Glutamatergic neuron (in vitro differentiated cells): ENCODE measurements at places on chromosomes 2 and 18. TPM values are rescaled to one million over a fixed set of nuclear protein-coding genes. Genes with fewer than 3 reads are reported as not detected.
A peak's percentile ranks its signal among the peaks of the same experiment; 100 is the strongest.

GRCh38 chr2:205169464-205169863, 512.8 kb upstream of the NRP2 start:
- no peak for DNase-seq

DNA sequence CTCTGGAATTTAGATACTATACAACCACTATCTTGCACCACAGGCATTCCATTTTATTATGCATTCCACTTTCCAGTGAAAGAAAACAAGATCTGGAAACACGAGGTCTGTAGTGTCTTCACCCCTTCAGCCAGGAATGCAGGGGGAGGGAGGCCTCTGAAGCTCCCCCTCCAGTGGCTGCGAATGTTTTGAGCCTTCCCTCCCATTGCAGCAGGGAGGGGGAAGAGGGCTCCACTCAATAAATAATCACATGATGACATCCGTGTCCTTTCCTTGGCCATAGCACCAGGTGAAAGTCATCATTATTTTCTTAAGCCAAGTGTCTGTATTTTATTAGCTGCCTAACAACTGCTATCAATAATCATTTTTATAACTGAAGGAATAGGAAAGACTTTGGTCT, 38.6 kb downstream of the ALPK2 start:
- no peak for DNase-seq

GRCh38 chr2:233387667-233388528, 33.6 kb downstream of the DGKD start:
- DNase-seq, result no peak

DNA sequence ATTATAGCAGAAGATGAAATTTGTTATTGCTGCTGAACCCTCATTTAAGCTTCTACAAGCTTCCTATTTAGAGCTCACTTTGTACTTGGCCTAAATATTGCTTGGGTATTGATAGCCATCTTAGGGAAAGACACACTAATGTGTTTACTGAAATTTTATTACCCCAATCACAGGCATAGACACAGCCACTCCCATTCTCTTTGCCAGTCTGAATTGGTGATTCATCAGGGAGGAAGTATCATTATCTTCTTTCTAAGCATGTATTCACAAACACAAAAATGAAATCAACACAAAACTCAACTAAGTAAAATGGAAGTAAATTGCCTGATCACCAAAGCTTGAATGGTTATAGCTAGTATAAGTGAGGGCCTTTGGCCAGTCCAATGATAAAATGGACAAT, 666.3 kb downstream of the TSN start:
- DNase-seq, result no peak

DNA sequence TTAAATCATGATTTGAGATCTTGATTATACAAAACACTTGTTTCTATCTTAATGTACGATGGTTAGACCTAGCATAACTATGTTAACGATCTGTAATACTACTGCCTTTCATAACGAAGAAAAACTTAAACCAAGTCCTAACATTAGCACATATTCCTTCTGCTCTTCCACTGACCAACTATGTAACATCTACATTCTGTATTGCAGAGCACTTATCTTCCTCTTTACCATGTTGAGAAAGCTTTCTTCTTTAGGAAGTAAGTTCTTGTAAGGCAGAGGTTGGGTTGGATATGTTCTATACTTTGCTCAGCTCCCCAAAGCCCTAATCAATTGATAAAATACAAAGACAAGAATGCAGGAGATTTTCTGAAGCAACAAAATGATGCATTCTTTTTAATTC, 7.9 kb upstream of the ZNF407 start:
- no peak for DNase-seq

DNA sequence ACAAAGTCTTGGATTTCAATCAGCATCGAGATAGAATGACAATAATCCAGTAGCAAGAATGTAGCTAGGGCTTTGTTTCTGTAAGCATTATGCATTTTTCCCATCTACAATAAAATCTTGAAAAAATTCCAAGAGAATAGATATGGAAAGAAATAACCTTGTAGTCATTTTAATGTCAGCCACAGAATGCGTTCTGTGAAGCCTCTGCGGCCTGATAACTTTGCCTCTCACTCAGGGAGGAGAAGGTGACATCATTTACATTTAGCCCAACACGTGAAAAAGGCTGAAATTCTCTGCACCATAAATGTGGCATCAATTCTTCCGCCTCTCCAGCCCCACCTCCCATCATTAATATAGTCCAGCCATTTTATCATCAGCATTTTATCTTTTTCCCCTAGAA, 19.1 kb upstream of the DYNC1I2 start:
- no peak for DNase-seq

DNA sequence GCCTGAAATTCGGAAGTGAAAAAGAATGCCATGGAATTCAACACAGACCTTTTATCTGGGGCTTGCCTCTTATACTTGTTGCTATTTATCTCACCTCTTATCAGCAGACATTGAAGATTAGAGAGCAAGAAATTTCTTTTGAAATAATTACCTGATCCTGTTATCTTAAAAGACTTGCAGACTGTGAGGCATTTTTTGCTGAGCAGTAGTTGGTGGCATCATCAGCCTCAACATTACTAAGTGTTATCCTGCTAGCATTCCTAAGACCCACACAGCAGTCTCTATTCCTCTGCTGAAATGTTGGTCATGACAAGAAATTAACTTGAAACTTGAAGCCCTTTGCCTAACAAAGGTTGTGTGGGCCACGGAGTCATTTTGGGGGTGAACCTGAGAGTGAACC, 186.5 kb downstream of the TRIB2 start:
- no peak for DNase-seq

DNA sequence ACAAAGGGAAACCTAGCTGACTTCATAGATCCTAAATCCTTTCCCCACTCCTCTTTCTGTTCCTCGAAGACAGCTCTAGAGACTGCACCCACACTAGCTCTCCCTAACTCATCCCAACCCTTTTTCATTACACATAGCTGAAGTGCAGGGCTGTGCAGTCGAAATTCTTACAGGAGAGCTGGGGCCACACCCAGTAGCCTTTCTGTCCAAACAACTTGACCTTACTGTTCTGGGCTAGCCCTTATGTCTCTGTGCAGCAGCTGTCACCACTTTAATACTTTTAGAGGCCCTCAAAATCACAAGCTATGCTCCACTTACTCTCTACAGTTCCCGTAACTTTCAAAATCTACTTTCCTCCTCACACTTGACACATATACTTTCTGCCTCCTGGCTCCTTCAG, 666.1 kb upstream of the PKDCC start:
- no peak for DNase-seq

GRCh38 chr2:109352056-109352897, 223.3 kb downstream of the SH3RF3 start:
- DNase-seq, result no peak

- no peak for DNase-seq
These were observed 67.8 kb downstream of the TMEM18 start for GRCh38 chr2:609449-609848.

- DNase-seq, result no peak
These were observed 1407.4 kb downstream of the SUCLG1 start for GRCh38 chr2:83051538-83052170.

DNA sequence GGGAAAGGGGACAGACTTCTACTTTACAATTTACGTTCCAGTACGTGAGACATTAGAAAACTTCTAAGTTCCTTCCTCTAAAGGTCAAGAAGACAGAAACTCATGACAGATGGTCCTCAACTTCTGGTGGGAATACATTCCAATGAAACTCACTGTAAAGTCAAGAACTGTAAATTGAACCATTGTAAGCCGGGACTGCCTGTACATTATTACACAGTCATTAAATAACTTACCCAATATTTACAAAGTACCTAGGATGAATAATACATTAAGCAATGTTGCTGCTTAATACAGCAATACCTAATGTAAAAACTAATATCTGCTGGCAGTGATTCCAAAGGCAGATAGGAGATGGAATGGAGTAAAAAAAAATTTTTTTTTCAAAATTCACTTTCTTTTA, 51.9 kb downstream of the CDH2 start:
- no peak for DNase-seq

- no peak for DNase-seq
These were observed 1350.2 kb upstream of the FAM98A start for GRCh38 chr2:34949316-34949715.

- DNase-seq, result no peak
These were observed 247.6 kb upstream of the TNP1 start for GRCh38 chr2:217107480-217107879.

DNA sequence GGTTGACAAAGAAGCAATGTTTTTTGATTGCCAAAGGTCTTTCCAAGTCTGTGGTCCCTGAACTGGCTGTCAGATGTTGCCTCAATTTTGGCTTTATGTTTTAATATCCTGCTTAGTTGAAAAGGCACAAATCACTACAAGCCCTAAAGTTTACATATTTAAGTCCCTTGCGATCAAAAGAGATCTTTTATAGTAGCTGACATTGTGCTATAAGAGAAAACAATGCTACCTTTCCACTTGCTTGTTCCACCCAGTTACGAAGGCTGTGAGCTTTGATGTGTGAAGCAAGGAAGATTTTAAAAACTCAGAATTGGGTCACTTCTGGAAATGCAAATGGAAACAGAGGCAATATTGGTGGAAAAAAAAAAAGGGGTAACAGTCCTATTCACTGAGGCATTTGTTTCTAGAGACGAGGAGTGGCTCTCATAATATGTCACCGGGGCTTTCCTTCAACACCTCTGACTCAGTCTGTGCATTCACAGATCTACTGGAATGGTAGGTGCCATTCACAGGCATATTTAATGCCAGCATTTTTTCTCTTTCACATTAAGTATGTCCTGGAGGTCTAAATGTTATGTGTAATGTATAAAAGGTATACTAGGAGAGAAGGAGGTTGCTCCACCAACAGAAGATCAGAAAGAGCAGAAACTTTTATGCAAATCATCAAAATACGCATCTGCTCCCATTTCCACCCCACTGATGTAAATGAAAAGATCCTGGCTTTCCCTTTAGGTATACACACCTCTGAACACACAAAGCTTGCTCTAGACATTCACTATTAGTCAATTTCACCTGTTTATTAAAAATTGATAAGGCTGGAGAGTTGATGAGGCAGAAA, 91.8 kb downstream of the TGIF1 start:
- no peak for DNase-seq

DNA sequence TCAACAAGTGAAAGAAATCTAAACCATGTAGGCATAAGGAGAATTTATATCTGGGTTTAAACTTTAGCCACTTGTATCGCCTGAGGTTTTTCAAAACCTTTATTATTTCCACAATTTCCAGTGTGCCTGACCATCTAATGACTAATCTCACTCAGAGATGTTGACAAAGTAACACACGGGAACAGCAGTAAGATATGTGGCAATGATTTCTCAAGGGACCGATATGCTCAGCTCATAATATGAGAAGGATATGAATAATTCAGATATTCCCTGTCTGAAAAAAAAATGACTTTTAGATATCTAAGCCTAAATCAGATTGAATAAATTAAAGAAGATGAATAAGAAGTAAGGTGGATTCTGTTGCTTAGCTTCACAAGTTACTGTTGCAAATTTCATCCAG, 43.5 kb downstream of the TMEM163 start:
- DNase-seq, result no peak

DNA sequence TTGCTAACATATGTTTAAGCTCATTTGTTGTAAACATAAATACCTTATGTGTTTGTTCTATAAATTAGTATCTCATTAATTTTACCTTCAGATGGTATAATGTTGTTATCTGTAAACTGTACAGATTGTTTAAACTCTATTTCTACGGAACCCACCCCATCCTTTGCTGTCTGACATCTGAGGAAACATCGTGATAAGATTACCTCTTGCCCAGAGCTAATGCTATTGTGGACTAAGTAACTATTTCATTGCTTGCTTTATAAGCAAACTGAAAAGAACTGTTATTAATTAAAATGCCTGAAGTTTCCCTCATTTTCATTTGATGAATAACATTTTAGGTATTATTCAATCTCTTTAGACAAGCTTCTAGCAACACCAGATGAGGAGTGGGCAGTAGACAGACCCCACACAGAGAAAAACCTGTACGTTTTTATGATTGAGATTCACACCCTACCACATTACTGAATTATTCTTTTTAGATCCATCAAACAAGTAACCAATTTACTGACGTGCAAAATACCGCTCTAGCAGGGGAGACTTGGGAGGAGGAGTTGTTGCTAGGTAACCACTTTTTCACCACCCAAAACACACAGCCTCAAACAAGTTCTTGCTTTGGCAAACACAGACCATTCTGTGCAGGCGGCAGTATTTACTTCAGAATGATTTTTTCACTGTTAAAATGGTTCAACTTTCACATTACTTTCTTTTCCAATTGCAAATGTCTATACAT, 1.9 kb upstream of the SYT4 start:
- DNase-seq, result no peak

DNA sequence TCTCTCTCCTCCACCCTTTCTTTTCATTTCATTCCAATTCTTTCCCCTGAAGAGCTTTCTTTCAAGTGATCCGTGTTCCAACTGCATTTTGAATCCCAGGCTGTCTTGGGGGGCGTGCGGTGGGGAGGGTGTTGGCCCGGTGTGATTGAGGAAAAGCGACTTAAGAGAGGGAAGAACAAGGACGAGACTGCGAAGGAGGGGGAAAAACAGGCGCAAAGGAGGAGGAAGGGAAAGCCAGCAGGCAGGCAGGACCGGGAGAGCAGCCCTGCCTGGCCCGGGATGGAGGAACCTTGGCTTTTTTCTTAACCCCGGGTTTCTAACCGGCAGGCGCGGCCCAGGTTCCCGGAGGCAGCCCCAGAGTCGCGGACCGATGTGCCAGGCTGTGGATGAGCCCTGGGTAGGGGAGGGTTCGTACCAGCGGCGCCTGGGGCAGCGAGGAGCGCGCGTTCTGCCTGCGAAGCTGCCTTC, 1.3 kb downstream of the ADCYAP1 start:
- peak; percentile 48 for DNase-seq

Gene GFPT1
- total RNA-seq, result 39.3 TPM

Gene ADD2
- total RNA-seq, result 373 TPM

Gene PLCL1
- 28.8 TPM for total RNA-seq

Gene CXCR1
- total RNA-seq, result not detected

Gene SLC66A3
- 10.9 TPM for total RNA-seq

Gene SPP2
- total RNA-seq, result not detected

Gene RSAD2
- total RNA-seq, result not detected
